ENCODE measurements at places on chromosomes 6 and 20.

DNA sequence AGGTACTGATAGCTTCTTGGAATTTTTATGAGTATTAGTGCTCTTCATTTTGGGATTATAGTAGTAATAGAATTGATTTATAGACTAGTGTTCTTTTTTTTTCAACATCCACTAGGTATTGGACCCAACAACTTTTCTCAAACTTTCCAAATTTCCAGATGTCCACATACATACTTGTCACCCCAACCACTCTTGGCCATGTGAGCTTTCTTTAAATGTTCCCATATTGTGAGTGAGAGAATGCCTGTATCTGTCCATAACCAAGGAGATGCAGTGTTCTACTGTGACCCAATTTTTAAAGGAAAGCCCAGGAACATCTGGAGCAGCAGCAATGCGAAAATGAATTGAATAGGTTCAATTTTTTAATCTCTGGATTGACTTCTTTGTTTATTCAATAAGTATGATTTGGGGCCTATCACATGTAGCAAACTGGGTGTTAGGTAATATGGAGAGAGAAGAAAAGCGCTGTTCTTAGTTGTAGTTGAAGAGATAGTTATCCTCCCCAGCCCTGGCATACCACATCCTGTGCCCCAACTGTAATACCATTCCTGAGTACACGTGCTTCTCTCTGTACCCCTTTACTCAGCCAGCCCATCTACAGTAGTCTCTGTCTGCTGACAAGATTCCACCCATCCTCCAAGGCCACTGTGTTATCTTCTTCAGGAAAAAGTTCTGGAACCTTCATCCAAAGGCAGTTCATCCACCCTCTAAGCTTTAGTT is 116.8 kb upstream of the SUPT3H start:
- no peak for DNase-seq

GRCh38 chr20:58720890-58721289 is 28.3 kb downstream of the NPEPL1 start:
- no peak for DNase-seq

DNA sequence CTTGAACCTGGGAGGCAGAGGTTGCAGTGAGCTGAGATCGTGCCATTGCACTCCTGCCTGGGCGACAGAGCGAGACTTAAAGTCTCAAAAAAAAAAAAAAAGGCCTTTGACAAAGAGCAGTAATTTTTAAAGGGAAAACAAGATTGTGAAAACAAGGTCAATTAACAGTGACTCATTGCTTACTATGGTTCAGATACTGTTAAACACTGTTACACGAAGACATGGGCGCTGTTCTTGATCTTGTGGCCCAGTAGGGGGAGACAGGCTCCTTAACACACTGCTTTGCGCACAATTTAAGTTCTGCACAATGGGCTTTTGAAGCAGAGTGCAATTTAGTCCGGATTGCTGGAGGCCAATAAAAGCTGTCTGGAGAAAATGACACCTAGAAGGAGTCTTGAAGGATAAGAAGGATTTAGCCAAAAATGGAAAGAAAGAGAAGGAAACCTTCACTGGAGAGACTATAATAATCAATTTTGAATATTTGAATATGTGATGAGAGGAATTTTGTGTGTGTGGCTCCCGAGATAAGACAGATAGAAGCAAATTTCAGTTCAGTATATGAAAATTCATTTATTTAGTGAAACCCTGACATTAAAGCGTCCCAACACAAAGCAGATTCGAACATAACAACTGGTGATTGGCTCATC is 6.0 kb upstream of the LATS1 start:
- peak; percentile 14 for DNase-seq

GRCh38 chr6:31777667-31778050 is 531 bp upstream of the VWA7 start:
- DNase-seq, result no peak

DNA sequence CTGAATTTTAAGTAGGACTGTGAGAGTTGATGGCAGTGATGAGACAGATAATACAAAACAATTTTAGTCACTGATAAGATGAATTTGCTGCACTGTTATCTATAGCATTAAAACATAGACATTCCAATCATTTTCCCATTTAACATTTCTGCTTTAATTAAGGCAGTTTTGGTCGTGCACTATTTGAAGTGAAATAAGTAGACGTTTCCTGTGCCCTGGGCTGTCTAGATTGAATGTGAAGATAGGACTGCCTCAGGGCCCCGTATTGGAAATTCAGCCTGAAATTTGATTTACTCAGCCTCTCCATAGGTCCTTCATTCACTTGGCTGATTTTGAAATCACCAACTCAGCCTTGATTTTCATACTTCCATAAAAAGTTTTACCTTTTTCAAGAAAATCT is 48.3 kb downstream of the ARID1B start:
- no peak for DNase-seq

DNA sequence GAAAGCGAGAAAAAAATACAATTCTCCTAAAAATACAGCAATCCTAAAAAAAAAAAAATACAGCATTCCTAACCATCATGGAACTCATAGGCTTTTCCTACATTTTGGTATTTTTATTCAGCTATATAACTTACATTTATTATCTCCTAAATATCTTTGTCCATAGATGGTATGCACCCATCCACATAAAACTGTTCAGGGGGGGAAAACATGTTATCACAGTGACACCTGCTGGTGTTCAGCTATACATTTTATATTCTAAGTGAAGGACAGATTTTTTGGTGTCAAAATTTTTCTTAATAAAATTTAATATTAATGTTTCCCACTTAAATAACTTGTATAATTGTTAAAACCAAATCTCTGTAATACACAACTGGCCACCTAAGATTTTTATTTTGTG is 58.0 kb downstream of the BLOC1S5 start:
- DNase-seq, result no peak

DNA sequence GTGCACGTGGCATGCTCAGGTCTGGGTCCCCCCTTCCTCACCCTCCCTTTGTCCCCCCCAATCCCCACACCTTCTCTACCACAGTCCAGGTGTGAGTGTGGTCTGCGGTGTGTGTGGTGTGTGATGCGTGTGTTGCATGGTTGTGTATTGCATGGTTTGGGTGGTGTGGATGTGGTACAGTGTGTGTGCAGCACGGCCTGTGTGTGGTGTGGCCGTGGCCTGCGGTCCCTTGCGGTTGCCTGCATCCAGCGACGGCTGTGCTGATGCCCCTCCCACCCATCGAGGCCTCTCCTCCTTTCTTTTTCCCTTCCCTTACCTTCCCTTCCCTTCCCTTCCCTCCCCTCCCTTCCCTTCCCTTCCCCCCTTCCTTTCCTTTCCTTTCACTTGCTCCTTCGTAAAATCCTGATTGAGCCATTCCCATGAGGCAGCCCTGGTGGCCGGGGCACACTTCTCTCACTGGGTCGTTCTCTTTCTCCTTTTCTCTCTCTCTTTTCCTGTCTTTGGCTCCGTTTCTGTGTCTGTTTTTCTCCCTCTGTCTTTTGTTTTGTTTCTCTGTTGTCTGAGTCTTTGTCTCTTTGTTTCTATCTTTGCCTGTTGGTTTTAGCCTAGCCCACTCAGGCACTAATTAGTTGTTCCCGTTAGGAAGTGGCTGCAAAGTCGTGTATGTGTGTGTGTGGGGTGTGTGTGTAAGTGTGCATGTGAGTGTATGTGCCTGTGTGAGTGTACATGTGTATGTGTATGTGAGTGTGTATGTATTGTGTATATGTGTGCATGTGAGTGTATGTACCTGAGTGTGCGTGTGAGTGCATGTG is 65.7 kb downstream of the SRC start:
- no peak for DNase-seq

DNA sequence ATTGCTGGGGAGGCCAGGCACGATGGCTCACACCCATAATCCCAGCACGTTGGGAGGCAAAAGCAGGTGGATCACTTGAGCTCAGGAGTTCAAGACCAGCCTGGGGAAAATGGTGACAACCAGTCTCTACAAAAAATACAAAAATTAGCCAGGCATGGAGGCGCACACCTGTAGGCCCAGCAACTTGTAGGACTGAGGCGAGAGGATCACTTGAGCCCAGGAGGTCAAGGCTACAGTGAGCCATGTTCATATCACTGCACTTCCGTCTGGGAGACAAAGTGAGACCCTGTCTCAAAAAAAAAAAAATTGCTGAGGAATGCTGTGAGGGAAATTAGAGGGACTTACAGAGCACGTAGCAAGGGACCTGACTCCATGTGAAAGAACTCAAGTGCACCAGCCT is 40.8 kb upstream of the ID1 start:
- no peak for DNase-seq

- no peak for DNase-seq
These were observed 129.5 kb upstream of the CNR1 start for GRCh38 chr6:88295663-88296062.

- no peak for DNase-seq
These were observed 31.2 kb upstream of the RALGAPA2 start for GRCh38 chr20:20743511-20744169.

GRCh38 chr20:37533154-37533715 is 5.6 kb upstream of the BLCAP start:
- DNase-seq, result no peak

GRCh38 chr6:105644073-105644489 is 241.2 kb upstream of the PREP start:
- DNase-seq, result no peak

DNA sequence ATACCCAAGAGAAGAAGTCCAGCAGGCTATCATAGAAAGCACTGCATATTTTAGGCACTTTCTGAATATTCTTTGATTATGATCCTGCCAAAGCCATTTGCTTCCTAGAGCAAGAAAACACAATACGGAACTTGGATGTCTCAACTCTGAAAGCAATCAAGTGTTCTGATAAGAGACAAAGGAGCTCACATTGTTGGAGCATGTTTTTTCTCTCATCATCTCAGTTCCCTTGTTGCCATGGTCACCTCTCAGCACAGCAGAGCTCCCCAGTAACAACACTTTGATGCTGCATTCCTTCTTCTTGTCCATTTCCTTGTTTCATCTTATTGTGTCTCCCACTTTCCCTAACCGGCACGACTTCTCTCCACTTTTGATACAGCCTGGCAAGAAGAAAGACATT is 168.7 kb upstream of the FUT9 start:
- DNase-seq, result no peak

- no peak for DNase-seq
These were observed 21.1 kb downstream of the CDC40 start for GRCh38 chr6:110201151-110201884.

- DNase-seq, result no peak
These were observed 97.2 kb upstream of the MAP7 start for GRCh38 chr6:136647363-136647852.

- no peak for DNase-seq
These were observed 154.4 kb upstream of the SUPT3H start for GRCh38 chr6:45531999-45532595.

GRCh38 chr6:169186496-169187169 is 67.0 kb downstream of the THBS2 start:
- DNase-seq, result no peak
